ENCODE measurements at places on chromosomes 6 and 20. TPM values are rescaled to one million over a fixed set of nuclear protein-coding genes. Genes with fewer than 3 reads are reported as not detected.

EGFL8 gene
- 8.1 TPM for polyA plus RNA-seq

GPX5 gene
- not detected for polyA plus RNA-seq

GPR6 gene
- not detected for polyA plus RNA-seq

BPIFB4 gene
- not detected for polyA plus RNA-seq

FRK gene
- polyA plus RNA-seq: 1.4 TPM

ELMO2 gene
- polyA plus RNA-seq: 29.0 TPM

SLC4A11 gene
- polyA plus RNA-seq: 0.08 TPM

CLDN20 gene
- polyA plus RNA-seq: not detected

Data from heart left ventricle (tissue), 16 donors.